Progenitor cell of endocrine pancreas (in vitro differentiated cells): ENCODE measurements at places on chromosomes 11 and 22. TPM values are rescaled to one million over a fixed set of nuclear protein-coding genes. Genes with fewer than 3 reads are reported as not detected.

DNA sequence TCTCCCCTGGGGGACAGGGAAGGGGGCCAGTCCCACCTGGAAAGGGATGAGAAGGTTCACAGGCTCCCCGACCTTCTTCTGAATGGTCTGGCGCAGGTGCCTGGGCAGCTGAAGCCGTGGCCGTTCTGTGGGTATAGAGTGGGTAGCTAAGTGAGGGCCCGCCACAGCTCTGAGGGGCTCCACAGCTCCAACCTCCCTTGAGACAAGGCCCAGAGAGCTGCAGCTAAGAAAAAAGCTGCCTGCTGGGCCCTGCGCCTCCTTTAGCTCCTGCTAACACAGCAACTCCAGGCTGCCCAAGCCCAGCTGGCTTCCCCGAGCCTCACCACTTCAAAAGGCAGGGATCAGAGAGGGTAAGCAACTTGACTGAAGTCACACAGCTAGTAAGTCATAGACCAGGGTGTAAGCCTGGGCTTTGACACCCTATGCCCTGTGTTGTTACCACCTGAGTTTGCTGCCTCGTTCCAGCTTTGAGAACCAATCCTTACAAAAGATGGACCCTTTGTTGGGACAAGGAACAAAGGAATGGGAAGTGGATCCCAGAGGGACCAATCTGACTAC is 18.5 kb downstream of the MYBPC3 start:
- no peak for DNase-seq

DNA sequence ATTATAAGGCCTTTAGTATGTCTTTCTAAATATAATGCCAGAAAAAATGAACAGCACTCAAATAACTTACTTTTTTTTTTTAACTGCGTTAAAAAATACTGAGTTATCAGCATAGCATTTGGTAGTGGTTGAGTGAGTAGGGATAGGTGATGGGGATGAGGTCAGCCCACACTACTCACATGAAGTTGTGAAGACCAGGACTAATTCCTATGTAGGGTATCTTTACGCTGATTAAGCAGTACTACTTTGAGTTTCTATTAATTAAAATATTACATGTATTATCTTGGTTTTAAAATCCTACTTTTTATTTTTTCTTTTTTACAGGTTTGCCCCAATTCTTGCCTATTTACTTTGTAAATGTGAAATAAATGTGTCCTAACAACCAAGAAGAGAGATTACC is 13.5 kb downstream of the PHF21A start:
- DNase-seq: no peak

DNA sequence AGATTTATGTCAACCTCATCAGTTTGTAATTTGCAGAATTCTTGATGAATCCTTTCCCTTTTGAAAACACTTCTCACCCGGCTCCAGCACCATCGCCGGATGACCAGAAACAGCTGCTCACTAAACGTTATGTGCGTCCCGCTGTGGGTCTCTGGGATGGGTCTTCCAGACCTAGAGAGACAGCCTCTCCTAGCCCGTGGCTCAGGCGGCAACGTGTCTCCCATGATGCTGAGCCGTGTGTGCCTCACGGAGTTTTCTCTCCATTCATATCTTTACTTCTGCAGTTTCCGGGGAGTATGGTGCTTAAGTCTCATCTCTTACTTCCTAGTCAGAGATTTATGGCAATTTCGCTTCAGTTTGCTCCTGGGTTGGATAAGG is 25.0 kb upstream of the ACR start:
- DNase-seq: no peak

GRCh38 chr22:22772396-22772795 is 115.2 kb upstream of the IGLL5 start:
- no peak for DNase-seq

Gene ENTHD1
- total RNA-seq: not detected in 2 replicates
